ENCODE measurements at places on chromosomes 4 and X. TPM values are rescaled to one million over a fixed set of nuclear protein-coding genes. Genes with fewer than 3 reads are reported as not detected.

ZBTB33 gene
- 20.0 TPM for total RNA-seq

GRCh38 chr4:28827866-28828265, 1892.3 kb upstream of the PCDH7 start:
- no peak overlapping the region for H3K4me3 ChIP-seq
- no peaks in the 10 kb centered on the region for H3K27me3 ChIP-seq
- no peak for DNase-seq
- H3K27ac ChIP-seq = no peak overlapping the region
- H3K36me3 ChIP-seq = no peaks in the 10 kb centered on the region
- no peaks in the 10 kb centered on the region for H3K4me1 ChIP-seq

DNA sequence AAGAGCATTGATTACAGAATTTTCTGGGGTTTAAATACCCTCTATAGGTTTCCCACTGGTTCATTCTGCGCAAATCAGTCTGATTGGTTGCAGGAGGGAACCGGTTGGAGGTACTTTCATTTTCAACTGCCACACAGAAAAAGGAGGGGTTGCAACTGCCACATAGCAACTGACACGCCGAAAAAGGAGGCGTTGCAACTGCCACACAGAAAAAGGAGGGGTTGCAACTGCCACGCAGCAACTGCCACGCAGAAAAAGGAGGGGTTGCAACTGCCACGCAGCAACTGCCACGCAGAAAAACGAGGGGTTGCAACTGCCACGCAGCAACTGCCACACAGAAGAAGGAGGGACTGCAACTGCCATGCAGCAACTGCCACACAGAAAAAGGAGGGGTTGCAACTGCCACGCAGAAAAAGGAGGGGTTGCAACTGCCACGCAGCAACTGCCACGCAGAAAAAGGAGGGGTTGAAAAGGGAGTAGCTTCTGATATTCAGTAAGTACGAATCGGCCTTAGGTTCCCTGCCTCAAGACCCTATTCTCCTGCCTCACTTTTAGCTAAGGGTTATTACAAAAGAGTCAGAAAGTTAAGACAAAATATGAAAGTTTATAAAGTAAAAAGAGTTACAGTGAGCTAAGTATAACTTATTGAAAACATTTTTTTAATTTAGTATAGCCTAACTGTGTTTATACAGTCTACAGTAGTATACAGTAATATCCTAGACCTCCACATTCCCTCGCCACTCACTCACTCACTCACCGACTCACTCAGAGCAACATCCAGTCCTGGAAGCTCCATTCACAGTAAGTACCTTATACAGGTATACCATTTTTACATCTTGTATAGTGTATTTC, 431.8 kb downstream of the KCTD8 start:
- no peak overlapping the region for H3K4me3 ChIP-seq
- DNase-seq = no peak
- H3K27me3 ChIP-seq = no peaks in the 10 kb centered on the region
- H3K4me1 ChIP-seq = no peaks in the 10 kb centered on the region
- no peak overlapping the region for H3K27ac ChIP-seq
- no peaks in the 10 kb centered on the region for H3K36me3 ChIP-seq

DNA sequence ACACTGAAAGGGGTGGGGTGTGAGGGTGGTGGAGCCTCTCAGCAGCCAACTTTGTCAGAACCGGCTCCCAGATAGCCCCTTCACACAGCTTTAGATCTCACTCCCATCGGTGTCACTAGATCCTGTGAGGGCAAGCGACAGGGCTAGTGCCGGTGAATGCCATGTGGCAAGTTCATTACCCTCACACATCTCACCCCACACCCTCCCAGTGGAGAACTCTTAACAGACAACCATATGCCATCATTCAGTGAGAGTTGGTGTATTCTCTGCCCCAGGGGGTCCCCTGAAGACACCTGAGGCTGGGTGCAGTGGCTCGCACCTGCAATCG, 15.3 kb downstream of the SEPTIN6 start:
- no peaks in the 10 kb centered on the region for H3K36me3 ChIP-seq
- no peaks in the 10 kb centered on the region for H3K27me3 ChIP-seq
- no peak overlapping the region for H3K27ac ChIP-seq
- no peak for DNase-seq

GRCh38 chr4:99886146-99886545, 8.1 kb downstream of the LAMTOR3 start:
- H3K4me3 ChIP-seq = no peak overlapping the region
- H3K27ac ChIP-seq = no peak overlapping the region
- H3K36me3 ChIP-seq = peaks cover 37% of the 10 kb centered on the region
- H3K27me3 ChIP-seq = no peaks in the 10 kb centered on the region
- DNase-seq = peak; percentile 39
- H3K4me1 ChIP-seq = peaks cover 14% of the 10 kb centered on the region

DNA sequence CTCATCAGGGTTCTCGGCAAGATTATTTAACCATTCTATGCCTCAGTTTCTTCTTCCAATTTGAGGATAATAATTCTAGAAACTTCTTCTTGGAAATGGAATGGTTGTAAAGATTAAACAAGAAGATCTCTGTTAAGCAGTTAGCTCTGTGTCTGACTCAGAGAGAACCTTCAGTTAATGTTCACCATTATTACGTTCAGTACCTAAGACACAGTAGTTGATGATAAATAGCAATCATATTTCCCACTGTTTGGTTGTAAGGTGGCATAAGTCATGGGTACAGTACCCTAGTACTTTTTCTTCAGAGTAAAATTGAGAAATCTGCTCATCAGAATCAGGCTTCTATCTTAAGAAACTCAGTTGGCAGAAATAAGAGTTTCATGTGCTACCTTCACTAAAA, 366.5 kb upstream of the BOD1L1 start:
- H3K4me3 ChIP-seq = no peak overlapping the region
- H3K27ac ChIP-seq = no peak overlapping the region
- DNase-seq = no peak
- H3K36me3 ChIP-seq = no peaks in the 10 kb centered on the region
- no peaks in the 10 kb centered on the region for H3K27me3 ChIP-seq

DNA sequence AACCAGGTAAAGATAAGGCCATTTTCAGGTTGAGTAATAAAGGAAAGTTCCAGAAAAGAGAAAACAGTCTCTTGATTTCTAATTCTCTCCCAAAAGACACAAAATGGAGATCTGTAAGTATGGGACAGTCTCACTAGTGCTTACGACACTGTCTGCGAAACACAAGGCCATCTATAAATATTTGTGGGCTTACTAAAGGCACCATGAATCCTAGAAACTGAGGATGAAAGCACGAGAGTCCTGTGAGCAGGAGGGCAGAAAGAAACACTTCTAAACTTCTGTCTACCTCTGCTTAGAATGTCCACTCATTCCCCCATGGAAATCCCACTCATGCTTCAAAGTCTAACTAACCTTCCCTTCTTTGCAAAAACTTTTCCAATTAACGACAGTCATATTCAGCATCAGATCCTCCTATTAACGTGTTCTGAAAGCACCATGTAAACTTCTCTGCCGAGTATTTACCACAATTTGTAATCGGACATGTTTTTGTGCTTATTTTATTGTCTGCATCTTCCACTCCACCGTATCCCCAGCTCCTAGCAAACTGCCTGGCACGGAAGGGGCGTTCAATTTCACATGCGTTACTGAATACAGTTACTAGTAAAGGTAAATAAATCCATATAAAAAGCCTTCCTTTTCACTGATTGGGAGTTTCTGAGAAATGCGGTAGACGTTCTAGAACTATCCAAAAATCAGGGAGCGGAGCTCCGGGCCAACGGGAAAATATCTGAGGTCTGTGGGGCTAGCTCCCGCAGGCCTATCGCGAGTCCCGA, 665 bp downstream of the PSMD10 start:
- peaks cover 7% of the 10 kb centered on the region for H3K36me3 ChIP-seq
- no peaks in the 10 kb centered on the region for H3K4me1 ChIP-seq
- no peak for DNase-seq
- peak overlapping the region; percentile 72 for H3K4me3 ChIP-seq

COL25A1 gene
- total RNA-seq = 1.4 TPM

OPN1MW2 gene
- not detected for total RNA-seq

GRCh38 chr4:80207664-80208063, 10.4 kb downstream of the PRDM8 start:
- peak overlapping the region; percentile 57 for H3K4me3 ChIP-seq
- no peaks in the 10 kb centered on the region for H3K27me3 ChIP-seq
- H3K27ac ChIP-seq = no peak overlapping the region
- no peak for DNase-seq
- H3K4me1 ChIP-seq = no peaks in the 10 kb centered on the region
- H3K36me3 ChIP-seq = no peaks in the 10 kb centered on the region

DNA sequence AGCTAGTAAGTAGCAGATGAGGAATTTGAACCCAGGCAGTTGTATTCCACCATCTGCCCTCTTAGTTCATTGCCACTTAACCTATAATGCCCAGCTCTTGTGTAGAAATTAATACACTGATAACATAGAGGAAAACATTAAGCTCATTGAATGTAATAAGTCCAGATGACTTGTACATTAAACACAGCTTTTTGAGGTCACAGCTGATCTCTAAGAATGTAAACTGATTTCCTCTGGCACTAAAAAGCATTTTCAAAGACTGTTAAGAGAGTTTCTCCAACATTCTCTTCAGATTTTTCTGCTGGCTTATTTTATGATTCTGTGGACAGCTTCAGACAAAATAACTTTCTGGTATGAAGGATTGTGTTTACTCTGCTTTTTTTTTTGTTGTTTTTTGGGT, 42.7 kb downstream of the HPRT1 start:
- no peak overlapping the region for H3K4me3 ChIP-seq
- H3K27ac ChIP-seq = no peak overlapping the region
- H3K27me3 ChIP-seq = no peaks in the 10 kb centered on the region
- no peak for DNase-seq
- H3K36me3 ChIP-seq = no peaks in the 10 kb centered on the region

FAM236A gene
- total RNA-seq = not detected

DNA sequence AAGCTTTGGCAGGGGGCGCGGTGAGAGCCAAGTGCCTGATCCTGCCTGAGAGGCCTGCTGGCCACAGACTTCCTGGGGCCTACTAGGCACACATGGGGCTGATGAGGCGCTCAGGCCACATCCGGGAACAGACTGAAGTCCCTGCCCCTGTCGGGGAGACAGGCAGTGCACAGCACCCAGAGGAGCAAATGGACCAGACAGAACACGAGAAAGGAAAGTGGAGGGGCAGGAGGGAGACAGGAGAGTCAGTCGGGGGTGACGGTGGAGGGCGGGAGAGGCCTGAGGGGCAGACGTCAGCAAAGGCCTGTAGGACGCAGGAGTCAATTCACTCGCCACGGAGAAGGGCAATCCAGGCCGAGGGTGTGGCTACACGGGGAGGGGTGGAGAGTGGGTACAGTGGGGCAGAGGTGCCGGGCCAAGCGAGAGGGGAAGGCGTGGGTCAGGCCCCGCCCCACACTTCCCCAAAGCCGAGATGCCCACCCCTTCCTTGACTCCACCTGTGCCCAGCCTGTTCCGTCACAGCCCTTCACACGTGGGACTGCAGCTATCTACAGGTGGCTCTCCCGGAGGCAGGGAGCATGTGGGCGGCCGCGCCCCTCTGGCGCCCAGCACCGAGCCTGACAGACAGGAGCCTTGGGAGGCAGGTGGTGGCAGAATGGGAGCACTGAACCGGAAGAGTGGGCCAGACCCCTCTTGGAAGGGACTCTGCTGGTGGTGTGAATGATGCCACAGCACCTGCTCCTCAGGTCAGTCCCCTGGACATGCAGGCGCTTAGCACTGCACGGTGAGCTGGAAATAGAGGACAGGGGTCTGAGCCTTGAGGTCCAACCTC, 20.5 kb downstream of the NOP14 start:
- H3K36me3 ChIP-seq = peaks cover 92% of the 10 kb centered on the region
- H3K4me3 ChIP-seq = no peak overlapping the region
- H3K27ac ChIP-seq = no peak overlapping the region
- H3K4me1 ChIP-seq = no peaks in the 10 kb centered on the region

DNA sequence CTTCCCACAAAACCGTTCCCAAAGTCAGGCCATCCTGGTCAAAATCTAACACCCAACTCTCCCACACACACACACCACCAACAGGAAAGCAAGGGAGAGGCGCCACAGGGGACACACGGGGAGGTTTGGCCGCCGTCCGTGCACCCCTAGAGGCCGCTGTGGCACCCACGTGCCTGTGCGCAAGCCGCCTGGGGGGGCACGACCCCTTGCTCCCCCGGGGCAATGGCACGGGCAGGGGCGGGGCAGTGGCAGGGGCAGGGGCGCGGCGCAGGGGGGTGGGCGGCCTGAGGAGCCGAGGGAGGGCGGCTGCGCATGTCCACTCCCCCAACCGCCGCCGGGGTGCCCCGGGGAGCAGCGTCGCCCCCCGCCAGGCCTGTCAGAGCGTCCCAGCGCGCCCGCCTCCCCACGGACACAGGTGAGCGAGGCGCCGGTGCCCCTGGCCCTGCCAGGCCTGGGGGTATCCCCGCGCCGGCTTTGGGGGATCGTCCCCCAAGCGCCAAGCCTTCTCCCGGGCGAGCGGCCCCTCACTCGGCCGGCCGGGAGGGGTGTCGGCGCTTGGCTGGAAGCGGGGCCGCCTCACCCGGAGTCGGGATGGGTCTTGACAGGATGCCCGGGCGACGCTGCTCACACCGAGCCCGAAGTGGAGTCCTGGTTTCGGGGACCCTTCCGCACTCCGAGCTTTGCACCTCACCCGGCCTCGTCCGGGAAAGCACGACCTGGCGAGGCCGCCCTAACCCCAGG, at the start of gene ERAS:
Gene ERAS, plus strand, starts transcription at position 379 of the 741 bp plus-strand sequence. CDS start 2,611 bp downstream, outside the sequence.
- H3K27me3 ChIP-seq = peaks cover 2% of the 10 kb centered on the region
- no peaks in the 10 kb centered on the region for H3K36me3 ChIP-seq
- no peaks in the 10 kb centered on the region for H3K4me1 ChIP-seq
- no peak within 1 kb of the TSS for H3K4me3 ChIP-seq
- no peak within 1 kb of the TSS for H3K27ac ChIP-seq

DNA sequence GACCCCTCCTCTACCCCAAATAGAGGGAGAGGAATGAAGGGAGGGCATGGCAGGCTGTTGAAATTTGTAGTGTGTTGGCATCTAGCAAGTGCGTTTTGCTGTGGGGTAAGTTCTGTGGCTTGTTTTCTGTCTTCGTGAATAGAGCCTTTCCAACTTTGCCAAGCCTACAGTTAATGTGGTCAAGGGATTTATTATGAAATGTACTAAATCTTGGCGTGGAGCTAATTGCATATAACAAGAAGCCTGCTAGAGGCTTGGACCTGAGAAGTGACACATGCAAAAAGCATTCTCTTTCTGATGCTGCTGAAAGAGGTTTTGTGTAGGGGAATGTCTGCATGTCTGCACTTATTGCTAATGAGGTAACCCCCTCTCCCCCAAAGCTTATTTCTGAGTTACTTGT, 132.2 kb downstream of the BMPR1B start:
- no peaks in the 10 kb centered on the region for H3K36me3 ChIP-seq
- no peak overlapping the region for H3K27ac ChIP-seq
- H3K4me3 ChIP-seq = no peak overlapping the region
- no peaks in the 10 kb centered on the region for H3K27me3 ChIP-seq
- DNase-seq = no peak

RHOH gene
- total RNA-seq = under 0.01 TPM

- peak overlapping the region; percentile 90 for H3K27ac ChIP-seq
- peaks cover 50% of the 10 kb centered on the region for H3K4me1 ChIP-seq
- no peak for DNase-seq
- peaks cover 40% of the 10 kb centered on the region for H3K36me3 ChIP-seq
Observed at GRCh38 chr4:57042711-57043169, 64.0 kb downstream of the POLR2B start.

GRCh38 chrX:42973321-42973720, 195.4 kb upstream of the PPP1R2C start:
- H3K4me1 ChIP-seq = no peaks in the 10 kb centered on the region
- H3K36me3 ChIP-seq = no peaks in the 10 kb centered on the region
- no peak overlapping the region for H3K27ac ChIP-seq
- H3K4me3 ChIP-seq = no peak overlapping the region
- no peaks in the 10 kb centered on the region for H3K27me3 ChIP-seq

Measured in osteoblast (primary cell).